ENCODE measurements at places on chromosomes 7 and 10.

- no peak for DNase-seq
These were observed 9.3 kb upstream of the PAPOLB start for GRCh38 chr7:4871056-4871680.

- DNase-seq, result peak; percentile 31
These were observed 581 bp downstream of the FAM3C start for GRCh38 chr7:121395494-121395960.

- DNase-seq, result no peak
These were observed 137.1 kb upstream of the FAM13C start for GRCh38 chr10:59499460-59499859.

- DNase-seq, result no peak
These were observed 395.8 kb upstream of the ZMIZ1 start for GRCh38 chr10:78672918-78673317.

DNA sequence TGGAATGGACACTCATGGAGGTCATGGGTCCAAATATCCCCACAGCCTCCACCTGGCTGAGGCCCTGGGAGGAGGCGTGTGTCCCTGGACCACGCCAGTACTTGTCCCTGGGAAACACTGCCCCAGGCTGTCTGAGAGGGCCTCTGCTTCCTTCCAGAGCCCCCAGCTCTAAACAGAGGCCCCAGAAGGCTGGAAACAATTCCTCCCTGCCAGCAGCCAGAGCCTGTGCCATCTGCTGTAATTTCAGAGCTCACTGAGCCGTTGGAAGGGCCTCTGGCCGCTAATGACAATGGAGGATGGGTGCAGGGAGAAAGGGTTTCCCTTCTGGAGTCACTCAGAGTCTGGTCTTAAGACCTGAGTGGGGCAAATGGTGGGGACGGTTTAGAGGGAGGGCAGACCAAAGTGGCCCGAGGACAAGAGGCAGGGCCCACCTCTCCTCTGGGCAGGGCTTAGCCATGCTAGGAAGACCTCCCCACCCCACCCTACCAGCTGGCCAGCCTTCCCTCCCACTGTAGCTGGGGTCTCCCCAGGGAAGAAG, 7.1 kb downstream of the CHAT start:
- DNase-seq, result no peak

- no peak for DNase-seq
These were observed 408.3 kb upstream of the ANKRD30A start for GRCh38 chr10:36717118-36717517.

All from stimulated activated CD8-positive, alpha-beta memory T cell treated with anti-CD3 and anti-CD28 coated beads, Interleukin-15, amount 100 ng/mL, for 4 hours (primary cell).